CD4-positive, CD25-positive, alpha-beta regulatory T cell (primary cell): ENCODE measurements at places on chromosomes 2 and 18. TPM values are rescaled to one million over a fixed set of nuclear protein-coding genes. Genes with fewer than 3 reads are reported as not detected.

Gene SERPINB5
- not detected for polyA plus RNA-seq

Gene MCFD2
- polyA plus RNA-seq = 30.8 TPM

Gene PAX8
- 0.44 TPM for polyA plus RNA-seq

Gene FLACC1
- polyA plus RNA-seq = 1.6 TPM

Gene GPR39
- polyA plus RNA-seq = not detected

Gene ADCY3
- polyA plus RNA-seq = 3.8 TPM

Gene CFAP210
- not detected for polyA plus RNA-seq

Gene PRSS56
- polyA plus RNA-seq = not detected

Gene ACMSD
- polyA plus RNA-seq = not detected

Gene IL36G
- polyA plus RNA-seq = not detected

Gene HJURP
- 0.50 TPM for polyA plus RNA-seq

Gene SPP2
- polyA plus RNA-seq = not detected

Gene SGPP2
- 2.7 TPM for polyA plus RNA-seq

Gene MDH1B
- not detected for polyA plus RNA-seq

Gene NYAP2
- not detected for polyA plus RNA-seq

Gene GTF2A1L
- not detected for polyA plus RNA-seq

Gene SP9
- polyA plus RNA-seq = not detected

Gene SIX3
- not detected for polyA plus RNA-seq

Gene AKAIN1
- polyA plus RNA-seq = not detected

Gene SIX2
- polyA plus RNA-seq = not detected

Gene C2orf72
- polyA plus RNA-seq = not detected

Gene LIMS4
- 4.6 TPM for polyA plus RNA-seq
